ENCODE measurements at places on chromosomes 6 and 20.

- DNase-seq = no peak
Measured at GRCh38 chr6:5405976-5406375, 144.7 kb downstream of the FARS2 start.

DNA sequence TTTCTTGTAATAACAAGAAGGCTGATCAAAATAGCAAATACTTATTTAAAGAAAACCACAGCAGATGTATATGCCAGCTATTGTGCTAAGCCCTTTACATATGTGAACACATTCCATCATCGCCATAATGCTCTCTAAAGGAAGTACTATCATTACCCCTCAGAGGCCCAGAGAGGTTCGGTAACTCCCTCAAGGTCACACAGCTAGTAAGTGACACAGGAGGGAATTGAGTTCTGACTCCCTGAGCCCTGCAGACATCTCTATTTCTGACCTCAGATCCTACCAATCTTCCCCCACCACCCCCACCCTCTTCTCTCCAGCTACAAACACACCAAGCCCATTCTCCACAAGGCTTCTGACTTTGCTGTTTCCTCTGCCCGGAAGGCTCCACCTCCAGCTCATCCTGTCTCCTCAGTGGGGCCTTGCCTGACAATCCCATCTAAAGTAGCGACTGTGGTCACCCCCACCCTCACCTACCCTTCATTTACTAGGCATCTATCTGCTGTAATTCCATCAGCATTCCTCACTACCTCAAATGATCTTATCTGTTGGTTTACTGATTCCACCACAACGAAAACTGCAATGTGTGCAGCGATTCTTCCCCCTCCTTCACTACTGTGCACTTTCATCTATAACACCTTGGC lies 234.5 kb downstream of the LRFN2 start:
- peak; percentile 0 for DNase-seq

GRCh38 chr6:53074347-53074746 lies 9.1 kb downstream of the FBXO9 start:
- DNase-seq = no peak

DNA sequence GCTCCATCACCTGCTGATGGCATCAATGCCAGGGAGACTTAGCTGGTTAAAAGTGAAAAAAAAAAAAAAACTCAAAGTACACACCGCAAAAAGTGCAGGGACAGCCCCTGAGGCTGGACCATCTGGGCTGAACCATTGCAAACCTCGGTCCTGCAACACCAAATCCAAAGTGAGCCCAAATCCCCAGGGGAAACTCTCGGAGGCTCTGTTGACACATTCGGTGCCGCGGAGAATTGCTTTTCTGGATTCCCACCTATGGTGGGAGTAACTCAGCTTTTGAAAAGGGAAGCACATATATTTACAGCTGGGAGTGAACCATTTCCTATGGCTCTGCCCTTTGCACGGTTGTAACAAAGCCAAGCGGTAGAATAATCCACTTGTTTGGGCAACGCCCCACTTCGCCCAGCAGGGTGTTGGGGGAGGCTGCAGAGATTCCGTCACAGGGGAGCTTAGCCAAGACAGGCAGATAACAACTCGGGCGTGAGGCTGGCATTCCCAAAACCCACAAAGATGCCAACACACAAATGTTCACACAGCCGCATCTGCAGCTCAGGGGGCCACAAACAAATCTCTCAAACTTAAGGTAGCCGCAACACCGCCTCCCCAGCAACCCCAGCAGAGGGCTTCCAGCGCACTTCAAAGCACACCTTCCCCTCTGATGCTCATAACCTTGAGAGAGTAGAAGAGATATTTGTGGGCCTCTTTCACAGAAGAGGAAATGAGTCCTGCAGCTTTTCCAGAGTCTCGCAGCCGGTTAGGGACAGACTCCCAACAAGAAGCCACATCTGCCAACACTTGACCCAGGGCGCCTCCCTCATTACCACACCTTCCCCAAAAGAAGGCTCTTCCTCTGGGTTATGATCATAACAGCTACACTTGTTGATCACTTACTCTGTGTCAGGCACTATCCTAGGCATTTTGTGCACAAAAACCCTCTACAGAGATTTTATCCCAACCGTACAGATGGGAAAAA lies 11.4 kb downstream of the ZC3H12D start:
- DNase-seq = peak; percentile 58

DNA sequence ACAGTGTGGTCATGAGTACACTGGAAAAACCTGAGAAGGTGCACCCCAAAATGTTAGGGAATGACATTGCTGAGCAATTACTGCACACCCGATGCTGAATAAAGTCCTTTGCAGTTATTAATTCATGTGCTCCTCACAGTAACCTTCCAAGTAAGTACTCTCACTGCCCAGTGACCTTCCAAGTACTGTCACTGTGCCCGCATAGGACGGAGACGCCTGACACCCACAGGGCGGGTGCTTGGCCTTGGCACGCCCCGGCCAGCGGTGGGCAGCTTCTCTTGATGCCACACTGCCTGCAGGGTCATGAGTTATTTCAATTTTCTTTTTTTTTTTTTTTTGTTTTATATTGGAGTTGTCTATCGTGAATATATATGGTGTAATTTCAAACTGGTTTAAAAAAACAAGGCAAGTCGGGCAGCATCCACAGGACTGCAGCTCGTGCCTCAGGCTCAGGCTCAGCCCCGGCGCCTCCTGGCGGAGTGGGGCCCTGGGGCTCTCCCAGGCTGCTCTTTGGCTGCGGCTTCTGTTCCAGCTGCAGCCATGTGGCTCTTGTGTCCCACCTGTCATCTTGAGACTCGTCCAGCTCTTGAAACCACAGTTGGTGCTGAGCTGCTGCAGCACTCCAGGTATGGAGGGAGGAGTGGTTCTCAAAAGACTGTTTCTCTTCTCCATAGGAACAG lies 27.0 kb downstream of the PNLDC1 start:
- DNase-seq = no peak

DNA sequence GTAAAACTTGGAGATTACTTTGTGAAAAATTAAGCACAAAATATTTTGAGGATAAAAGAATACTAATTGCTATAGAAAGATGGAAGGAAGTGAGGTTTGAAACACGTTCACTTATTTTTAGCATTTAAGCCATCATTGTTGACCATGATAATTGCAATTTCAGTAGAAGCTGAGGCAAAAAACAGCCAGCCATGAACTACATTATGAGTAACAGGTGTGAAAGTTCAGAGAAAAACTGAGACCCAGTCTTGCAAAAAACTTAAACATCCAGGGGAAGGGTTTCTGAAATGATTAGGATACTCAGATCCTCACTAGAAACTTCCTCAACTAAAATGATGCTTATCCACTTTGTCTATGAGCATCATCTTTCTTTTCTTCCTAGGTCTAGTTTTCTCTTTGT lies 619.4 kb downstream of the PHF3 start:
- DNase-seq = no peak

GRCh38 chr6:133953634-133954415 lies 801 bp downstream of the TBPL1 start:
- no peak for DNase-seq

GRCh38 chr6:153568628-153569027 lies 437.5 kb upstream of the RGS17 start:
- DNase-seq = no peak

- DNase-seq = no peak
Measured at GRCh38 chr20:4455301-4455701, 266.4 kb upstream of the PRND start.

- DNase-seq = peak; percentile 86
Measured at GRCh38 chr6:89281779-89282246, 33.3 kb downstream of the GABRR2 start.

DNA sequence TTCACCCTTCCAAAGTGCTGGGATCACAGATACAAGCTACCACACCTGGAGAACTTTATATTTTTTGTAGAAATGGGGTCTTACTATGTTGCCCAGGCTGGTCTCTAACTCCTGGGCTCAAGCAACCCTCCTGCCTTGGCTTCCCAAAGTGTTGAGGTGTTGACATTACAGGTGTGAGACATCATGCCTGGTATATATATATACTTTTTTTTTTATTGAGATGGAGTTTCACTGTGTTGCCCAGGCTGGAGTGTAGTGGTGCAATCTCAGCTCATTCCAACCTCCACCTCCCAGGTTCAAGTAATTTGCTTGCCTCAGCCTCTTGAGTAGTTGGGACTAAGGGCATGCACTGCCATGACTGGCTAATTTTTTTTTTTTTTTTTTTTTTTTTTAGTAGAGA lies 5.4 kb downstream of the FKBP5 start:
- no peak for DNase-seq

- no peak for DNase-seq
Measured at GRCh38 chr6:127188744-127189143, 70.3 kb downstream of the RSPO3 start.

DNA sequence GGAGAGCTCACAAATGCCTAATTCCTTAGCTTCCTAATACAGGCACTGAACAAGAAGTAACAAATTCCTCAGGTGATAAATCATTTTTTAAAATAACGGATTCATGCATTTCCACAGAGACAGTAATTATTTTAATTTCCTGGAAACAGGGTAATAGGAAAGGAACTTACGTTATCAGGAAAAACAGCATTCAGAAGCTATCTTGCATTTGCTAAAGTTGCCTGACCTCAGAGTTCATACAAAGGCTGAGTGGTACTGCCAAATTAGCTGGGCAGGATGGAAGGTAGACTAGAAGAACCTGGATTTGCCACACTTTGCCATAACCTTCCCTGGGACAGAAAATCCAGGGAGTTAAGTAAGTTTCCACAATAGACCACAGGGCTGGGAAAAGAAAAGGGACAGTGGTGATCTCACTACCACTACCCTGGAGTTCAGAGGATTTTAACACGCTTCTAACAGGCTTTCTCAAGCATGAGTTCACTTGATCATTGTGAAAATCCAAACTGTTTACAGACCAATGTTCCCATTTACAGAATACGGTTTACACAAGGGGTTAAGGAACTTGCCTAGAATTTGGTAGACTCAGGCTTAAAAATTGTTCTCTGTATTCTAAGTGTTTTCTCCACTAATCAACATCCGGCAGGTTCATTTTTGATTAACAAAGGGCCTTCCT lies 57.0 kb downstream of the KIF13A start:
- no peak for DNase-seq

GRCh38 chr6:146650799-146651481 lies 52.2 kb downstream of the ADGB start:
- no peak for DNase-seq

DNA sequence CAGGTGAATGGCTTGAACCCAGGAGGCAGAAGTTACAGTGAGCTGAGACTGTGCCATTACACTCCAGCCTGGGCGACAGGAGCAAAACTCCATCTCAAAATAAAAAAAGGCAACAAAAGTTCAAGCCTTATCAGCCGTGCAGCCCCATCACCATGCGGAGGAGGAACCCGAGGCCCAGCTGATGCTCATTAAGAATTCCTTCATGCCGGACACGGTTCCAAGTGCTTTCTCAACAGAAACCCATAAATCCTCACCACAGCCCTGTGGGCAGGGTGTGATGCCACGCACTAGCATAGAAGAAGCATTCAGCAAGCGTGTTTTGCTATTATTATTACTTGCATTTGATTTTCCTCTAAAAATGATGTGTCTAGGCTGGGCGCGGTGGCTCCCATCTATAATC lies 56.3 kb downstream of the PREX1 start:
- DNase-seq = no peak

DNA sequence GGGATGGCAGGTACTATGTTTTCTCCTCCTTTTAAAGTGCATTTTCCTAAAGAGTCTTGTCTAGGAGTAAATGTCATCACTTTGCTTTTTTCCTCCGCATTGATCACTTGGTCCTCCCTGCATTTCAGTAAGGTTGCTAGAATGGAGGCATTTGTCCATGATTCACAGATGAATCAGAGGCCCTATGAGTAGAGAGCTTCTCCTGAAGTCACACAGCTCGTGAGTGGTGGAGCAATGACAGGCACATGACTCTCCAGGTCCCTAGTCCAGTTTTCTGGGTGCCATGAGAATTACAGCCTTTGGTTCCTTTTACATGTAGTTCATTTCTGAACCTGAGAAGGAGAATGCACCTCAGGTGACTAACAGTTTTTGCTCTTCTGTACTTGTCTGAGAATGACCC lies 50.5 kb downstream of the HLA-A start:
- no peak for DNase-seq

GRCh38 chr6:141301779-141302178 lies 830.9 kb upstream of the GJE1 start:
- no peak for DNase-seq

DNA sequence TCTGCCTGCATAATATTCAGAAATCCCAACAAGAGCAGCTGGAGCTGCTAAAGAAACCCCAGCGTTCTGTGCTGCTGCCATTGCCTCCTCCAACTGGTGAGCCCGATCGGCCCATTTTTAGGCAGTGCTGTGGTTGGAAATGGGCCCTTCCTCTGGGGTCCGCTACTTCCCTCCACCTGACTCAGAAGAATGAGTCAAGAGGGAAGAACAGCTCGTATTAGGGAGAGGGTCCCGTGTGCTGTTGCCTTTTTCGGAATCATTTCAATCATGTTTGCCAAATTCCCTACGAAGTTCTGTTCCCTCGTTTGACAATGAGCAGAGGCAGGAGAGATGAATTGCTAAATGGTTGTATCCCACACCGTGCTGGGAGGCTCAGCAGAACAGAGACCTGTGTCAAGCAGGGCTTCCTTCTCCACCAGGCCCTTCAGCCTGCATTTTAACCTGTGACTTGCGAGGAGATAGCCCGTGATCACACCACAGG lies 38.4 kb downstream of the THBS2 start:
- DNase-seq = no peak

DNA sequence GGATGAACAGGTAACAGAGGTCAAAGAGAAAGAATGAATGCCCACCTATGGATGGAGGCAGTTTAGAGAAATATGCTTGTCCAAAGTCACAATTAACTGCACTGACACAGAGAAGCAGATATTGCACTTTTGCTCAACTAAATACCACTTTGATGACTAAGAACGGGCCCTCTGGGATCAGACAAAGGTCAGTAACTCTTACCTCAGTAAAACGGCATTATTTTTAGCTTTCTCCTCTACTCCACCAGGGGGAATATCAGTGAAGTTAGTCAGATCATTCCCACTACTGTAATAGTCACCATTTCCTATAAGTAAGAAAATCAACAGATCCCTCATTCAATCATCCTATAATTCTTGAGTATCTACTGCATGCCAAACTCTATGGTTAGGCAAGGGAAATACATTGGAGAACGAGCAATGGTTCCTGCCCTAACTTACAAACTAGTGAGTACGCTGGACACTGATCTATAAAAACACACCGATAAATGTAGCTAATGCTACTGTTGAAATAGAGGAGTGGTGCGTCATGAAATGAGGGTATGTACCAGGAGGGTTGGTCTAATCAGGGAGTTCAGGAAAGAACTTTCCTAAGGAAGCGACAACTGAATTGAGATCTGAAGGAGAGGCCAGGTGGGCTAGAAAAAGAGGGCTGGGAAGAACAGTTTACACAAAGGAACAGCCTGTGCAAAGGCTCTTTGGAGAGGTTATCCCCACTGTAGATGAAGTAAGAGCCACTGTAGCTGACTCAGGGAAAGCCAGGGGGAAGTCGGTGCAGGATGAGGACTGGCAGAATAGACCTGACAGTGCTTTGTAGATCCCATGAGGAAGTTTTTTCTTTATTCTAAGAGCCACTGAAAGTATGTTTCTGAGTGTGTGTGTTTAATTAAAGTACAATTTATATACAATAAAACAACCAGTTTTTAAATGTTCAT lies 9.2 kb downstream of the ECI2 start:
- DNase-seq = no peak

- DNase-seq = no peak
Measured at GRCh38 chr6:30446259-30446658, 43.0 kb upstream of the HLA-E start.

- no peak for DNase-seq
Measured at GRCh38 chr6:34151321-34152041, 5.6 kb upstream of the GRM4 start.

GRCh38 chr6:28772480-28773381 lies 151.1 kb downstream of the TRIM27 start:
- DNase-seq = no peak

- DNase-seq = no peak
Measured at GRCh38 chr20:719816-720215, 44.2 kb upstream of the SCRT2 start.

Data from HEK293T (cell line).